Activated T-helper 1 cell treated with anti-CD3 and anti-CD28 coated beads, Interleukin-2, amount 50 U/mL, for 16 hours (primary cell): ENCODE measurements at places on chromosomes 4 and X.

GRCh38 chrX:18353931-18354368 lies 538 bp downstream of the SCML2 start:
- DNase-seq, result no peak

DNA sequence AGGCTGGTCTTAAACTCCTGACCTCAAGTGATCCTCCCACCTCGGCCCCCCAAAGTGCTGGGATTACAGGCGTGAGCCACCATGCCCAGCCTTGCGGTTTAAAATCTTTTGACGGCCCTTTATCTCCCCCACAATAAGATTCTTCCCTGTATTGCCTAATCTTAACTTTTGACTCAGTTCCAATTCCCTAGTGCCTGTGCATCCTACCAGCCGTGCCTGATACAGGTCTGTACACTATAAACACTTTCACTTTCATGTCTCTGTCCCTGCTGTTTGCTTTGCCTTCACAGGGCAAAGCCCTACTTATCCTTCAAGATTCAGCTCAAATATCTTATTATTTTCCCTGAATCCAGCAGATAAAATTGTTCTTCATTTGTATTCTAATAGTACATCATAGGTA lies 74.6 kb downstream of the WDR44 start:
- no peak for DNase-seq

DNA sequence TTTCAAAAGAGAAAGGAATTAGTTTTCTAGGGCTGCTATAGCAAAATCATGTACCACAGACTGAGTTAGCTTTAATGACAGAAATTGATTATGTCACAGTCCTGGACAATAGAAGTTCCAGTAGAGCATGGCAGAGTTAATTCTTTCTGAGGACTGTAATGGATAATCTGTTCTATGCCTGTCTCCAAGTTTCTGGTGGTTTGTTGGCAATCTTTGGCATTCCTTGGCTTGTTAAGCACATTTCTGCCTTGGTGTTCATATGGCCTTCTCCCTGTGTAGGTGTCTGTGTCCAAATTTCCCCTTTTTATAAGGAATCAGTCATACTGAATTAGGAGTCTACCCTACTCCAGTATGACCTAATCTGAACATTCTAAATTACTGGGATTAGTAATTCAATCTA lies 336.1 kb upstream of the PABPC4L start:
- DNase-seq, result no peak

- no peak for DNase-seq
Measured at GRCh38 chrX:10254739-10255138, 98.0 kb downstream of the CLCN4 start.

DNA sequence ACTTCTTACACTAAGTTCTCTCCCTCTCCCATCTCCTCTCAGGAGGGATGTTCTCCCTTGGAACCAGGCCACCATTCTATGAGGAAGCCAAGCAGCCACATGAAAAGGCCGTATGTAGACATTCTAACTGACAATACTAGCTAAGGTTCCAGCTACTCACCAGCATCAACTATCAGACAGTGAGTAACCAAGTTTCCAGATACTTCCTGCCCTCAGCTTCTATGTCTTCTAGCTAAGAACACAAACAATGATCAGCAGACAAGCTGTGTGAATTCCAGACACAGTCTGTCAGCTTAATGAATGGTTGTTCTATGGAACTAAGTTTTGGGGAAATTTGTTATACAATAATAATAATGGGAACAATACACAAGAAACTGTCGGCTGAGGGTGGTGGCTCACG lies 50.8 kb downstream of the SMIM14 start:
- DNase-seq, result no peak

GRCh38 chr4:178778496-178778895 lies 1336.3 kb upstream of the AGA start:
- no peak for DNase-seq

DNA sequence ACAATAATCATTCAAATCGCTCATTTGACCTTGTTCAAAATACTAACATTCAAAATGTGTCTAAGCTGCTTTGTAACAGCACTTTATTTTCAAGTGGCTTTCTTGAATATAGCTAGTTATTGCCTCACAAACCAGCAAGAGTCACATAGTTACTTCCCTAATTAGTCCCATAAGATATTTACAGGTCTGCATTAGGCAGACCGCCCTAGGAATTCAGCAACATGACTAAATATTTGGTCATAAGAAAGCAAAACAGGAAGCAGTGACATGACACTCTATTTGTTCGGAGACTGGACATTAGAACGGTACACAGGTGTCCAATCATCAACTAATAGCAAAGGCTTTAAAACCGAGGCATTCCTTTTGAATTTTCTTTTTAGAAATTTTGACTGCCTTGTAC lies 262.0 kb downstream of the COL25A1 start:
- DNase-seq, result no peak

DNA sequence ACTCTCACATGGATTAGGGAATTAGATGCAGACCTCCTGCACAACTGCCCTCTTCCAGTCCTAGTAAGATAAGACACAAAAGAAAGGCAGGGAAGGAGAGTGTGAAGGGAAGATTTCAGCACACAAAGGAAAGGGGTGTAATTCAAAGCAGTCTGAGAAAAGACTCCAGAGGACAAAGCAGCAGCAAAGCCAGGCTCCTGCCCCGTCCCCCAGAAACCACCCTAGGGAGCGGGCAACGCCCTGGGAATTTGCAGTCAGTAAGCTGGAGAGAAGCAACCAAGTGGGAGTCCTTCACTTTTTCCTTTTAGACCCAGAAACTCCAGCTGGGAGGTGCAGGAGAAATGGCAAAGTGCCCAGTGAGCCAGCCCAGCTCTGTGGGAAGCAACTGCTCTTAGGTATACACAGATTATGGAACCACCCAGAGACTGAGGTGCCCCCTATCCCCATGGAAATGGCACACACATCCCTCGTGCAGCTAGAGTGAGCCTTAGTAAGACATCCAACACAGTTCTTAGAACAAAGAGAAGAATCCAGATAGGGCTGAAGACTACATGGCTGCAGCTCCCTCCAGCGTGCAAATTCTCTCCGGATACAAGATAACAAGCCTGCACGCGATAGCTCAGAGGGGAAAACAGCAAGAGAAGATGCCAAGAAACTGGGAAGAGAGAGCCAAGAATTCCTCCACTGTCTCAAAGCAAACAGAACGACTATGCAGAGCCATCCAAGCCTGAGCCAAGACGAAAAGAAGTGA lies 26.5 kb upstream of the IRAK1 start:
- no peak for DNase-seq

GRCh38 chrX:71909956-71910355 lies 689 bp upstream of the NHSL2 start:
- DNase-seq, result no peak

- DNase-seq, result no peak
Measured at GRCh38 chr4:84167093-84167492, 332.0 kb downstream of the NKX6-1 start.

DNA sequence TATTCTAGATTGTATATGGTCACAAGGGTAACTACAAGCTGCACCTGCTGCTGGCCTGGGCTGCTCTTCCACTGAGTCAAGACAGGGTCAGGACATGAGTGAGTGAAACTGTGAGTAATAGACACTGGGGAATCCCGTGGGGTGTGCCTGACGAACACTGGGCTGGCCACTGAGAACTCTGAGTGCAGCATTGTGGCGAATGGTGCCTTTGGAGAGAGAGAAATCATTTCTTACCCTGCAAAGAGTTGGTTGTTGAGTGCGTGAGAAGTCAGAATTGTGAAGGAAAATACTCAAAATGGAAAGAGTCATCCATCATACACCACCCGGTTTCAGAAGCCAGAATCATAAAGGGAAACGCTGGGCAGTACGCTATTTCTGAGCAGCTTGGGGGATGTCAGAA lies 43.1 kb upstream of the LSM6 start:
- DNase-seq, result peak; percentile 2

- DNase-seq, result no peak
Measured at GRCh38 chr4:4717692-4718091, 141.8 kb upstream of the MSX1 start.
